Brain (organoid and tissue), 16 donors: ENCODE measurements at places on chromosomes 2 and 18.

GRCh38 chr2:101113441-101114267 is 37.5 kb downstream of the TBC1D8 start:
- DNase-seq, result peak; percentile 38

DNA sequence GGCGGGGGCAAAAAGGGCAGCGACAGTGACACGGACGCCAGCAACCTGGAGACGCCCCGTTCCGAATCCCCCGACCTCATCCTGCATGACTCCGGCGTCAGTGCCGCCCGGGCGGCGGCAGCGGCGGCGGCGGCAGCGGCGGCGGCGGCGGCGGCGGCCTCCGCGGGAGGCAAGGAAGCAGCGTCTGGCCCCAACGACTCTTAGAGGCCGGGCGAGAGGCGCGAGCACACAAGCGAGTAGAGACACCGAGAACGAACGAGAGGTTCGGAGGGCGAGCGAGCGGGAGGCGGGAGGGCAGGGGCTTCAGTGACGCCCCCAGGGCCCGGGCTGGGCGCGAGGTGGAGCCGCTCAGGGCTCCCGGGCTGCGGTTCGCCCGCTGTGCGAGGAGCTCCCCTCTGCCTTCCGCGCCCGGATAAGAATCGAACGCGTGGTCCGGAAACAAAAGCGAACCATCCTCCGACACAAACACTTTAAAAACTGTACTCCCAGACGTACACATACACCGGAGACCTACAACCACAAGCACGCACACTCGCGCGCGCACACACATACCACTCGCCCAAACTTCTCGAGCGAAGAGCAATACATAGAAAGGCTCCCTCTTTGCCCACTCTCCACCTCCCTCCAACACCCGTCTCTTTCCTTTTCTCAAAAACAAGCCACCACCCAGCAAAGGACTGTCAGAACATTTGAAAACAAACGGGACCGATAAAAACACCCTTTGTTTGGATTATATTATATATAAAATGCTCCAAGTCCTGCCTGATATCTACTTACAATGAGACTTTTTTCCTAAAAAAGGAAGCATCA is 2.8 kb downstream of the SP9 start:
- DNase-seq, result peak; percentile 48

- DNase-seq, result no peak
Observed at GRCh38 chr2:135651717-135652116, 89.9 kb upstream of the UBXN4 start.

GRCh38 chr2:41488888-41489287 is 558.9 kb upstream of the PKDCC start:
- no peak for DNase-seq
